Mammary epithelial cell (primary cell): ENCODE measurements at places on chromosomes 4 and X.
A peak's percentile ranks its signal among the peaks of the same experiment; 100 is the strongest.

- no peak for DNase-seq
These were observed 18.4 kb upstream of the FAM47E start for GRCh38 chr4:76233083-76233482.

GRCh38 chr4:188822698-188823097, 683.5 kb downstream of the TRIML1 start:
- peak; percentile 21 for DNase-seq

DNA sequence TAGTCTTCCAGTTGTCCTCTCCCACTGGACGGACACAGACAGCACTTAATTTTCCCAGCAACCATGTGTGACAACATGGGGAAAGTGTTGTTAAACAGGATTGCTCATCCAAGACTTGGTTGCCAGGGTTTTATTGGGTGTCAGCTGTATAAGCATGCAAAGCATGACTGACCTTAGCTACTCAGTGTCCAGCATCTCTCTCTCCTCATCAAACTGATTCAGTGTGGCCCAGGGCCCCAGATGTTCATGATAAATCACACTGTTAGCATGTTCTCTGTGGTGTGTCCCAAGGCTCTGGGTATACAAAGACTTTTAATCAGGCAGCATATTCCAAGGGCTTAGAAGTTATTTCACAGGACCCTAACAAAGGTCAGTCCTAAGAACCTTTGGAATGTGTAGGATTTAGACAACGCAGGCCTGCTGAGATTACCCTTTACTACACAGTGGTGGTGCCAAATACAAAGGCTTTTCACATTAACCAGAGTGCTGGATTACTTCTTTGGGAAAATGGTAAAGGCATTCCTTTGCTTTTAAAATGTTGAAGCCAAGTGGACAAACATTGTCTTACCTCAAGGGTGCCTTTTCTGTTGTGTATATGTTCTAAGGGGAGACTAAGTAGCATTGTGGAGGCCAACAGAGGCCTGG, 213.3 kb downstream of the GLUD2 start:
- no peak for DNase-seq

- DNase-seq: no peak
These were observed 42.1 kb upstream of the ANKRD50 start for GRCh38 chr4:124754681-124755080.

GRCh38 chr4:87839592-87839946, 6.8 kb downstream of the MEPE start:
- DNase-seq: no peak

DNA sequence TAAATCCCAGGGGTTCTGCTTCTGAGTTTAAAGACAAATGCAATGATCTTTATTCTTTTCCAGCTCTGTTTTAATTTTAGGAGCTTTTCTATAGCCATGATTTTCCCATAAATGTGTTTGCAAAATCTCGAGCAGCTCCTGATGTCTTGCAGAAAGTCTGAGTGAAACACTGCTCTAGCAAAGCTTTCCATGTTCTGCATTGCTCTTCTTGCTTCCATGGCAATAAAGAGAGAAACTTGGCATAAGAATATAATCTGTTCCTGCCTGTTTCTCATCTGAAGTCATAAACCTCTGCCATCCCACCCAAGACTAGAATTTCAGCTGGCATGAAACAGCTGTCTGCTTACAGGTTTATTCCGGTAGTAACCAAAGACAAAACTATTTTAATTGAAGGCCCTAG, 254.5 kb downstream of the SPRY1 start:
- peak; percentile 55 for DNase-seq

DNA sequence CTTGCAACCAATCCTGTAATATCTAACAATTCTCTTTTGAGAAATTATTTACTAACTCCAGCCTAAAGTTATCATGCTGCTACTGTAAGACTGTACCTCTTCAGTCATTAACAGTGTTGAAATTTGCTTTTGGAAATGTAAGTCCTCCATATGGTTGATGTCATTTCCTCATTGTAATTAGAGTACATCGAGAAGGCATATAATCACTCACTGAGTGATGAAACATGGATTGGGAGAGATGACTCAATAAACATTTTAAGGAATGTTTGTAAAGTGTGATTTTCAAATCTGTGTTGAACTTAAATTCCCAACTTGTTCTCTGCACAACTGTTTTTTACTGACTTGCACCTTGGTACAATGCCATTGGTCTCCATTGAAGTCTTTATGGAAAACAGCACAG, 61.2 kb downstream of the HMGB2 start:
- DNase-seq: peak; percentile 25

- no peak for DNase-seq
These were observed 55.7 kb downstream of the GRID2 start for GRCh38 chr4:92359491-92359890.

- DNase-seq: no peak
These were observed 6.5 kb downstream of the UGT2B17 start for GRCh38 chr4:68569466-68570121.

GRCh38 chr4:176156656-176157055, 38.7 kb downstream of the SPATA4 start:
- no peak for DNase-seq

DNA sequence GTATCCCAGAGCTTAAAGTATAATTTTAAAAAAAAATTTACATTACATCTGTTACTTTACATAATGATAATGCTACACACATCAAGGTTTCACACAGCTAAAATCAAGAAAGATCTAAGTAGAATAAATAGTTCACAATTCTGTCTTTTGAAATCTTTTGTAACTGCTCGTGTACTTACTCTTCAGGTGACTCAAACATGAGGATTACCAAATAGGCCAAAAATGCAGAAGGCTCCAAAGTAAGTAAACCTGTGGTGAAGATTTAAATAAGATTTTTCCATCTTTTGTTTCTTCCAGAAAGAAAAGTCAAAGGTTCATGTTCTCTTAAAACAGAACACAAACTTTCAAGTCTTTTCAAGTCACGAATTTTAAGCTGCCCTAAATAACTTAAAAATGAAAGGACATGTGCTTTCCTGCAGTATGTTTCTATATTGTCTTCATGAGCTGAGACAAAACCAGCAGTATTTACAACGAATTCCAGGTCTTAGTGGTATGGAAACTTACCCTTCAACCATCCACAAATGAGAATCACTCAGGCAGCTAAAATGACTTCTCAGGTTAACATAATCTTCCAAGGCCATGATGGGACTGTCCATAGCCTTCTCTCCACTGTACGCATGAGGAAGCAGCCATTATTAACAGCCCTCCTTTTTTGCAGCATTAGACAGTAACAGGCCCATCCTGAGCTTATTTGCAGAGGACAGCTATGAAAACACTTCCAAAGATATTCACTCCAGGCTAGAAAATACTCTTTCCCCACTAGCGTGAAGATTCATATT, 172.8 kb upstream of the EDNRA start:
- DNase-seq: peak; percentile 10

DNA sequence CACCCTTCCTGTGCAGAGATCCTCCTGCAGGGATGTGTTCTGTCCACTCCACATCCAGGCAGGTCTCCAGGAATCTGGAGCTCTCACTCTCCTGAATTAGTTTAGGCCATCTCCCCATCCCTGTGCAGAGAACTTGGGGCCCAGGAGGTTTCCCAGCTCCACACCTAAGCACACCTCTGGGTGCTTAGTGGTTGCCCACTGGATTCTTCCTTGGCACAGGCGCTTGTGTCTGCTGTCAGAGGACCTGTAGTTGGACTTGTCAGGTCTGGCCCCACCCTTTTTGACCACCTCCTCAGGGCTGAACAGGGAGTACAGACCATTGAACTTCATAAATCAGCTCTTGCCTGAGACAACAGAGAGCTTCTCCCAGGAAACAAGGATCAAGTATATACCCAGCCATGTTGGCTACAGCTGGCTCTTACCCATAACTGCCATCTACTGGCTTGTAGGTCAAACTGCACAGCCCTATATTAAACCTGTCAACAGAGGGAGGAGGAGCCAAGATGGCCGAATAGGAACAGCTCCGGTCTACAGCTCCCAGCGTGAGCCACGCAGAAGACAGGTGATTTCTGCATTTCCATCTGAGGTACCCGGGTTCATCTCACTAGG, 275.5 kb downstream of the PPARGC1A start:
- peak; percentile 0 for DNase-seq

DNA sequence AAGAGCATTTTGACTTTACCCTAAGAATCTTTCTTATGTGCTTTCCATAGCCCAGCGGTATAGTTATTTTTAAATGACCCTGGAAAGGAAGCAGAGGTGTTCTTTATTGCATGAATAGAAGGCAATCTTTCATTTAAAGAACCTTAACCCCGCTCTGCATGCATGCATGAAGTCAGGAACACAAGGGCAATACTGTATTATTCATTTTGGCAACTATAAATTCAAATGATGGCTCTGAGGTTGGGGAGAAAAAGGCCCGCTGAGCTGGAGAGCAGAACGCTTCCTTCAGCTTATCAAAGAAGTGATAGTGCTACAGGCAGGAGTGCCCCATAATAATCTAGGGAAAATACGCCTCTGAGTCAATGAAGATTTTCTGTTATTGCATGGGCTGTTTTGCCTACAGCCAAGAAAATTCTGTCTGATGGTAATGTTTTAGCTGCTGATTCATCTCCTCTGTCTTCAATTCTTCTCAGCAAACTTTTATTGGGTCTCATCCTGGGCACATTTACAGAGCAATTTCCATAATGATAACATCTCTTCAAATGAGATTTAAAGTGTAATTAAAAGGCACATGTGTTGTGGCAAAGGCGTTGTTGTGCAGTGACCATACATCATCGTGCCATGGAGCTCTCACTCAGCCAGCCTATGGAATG, 452.2 kb upstream of the FTHL17 start:
- no peak for DNase-seq

GRCh38 chr4:145623831-145624230, 4.6 kb downstream of the MMAA start:
- DNase-seq: peak; percentile 49

DNA sequence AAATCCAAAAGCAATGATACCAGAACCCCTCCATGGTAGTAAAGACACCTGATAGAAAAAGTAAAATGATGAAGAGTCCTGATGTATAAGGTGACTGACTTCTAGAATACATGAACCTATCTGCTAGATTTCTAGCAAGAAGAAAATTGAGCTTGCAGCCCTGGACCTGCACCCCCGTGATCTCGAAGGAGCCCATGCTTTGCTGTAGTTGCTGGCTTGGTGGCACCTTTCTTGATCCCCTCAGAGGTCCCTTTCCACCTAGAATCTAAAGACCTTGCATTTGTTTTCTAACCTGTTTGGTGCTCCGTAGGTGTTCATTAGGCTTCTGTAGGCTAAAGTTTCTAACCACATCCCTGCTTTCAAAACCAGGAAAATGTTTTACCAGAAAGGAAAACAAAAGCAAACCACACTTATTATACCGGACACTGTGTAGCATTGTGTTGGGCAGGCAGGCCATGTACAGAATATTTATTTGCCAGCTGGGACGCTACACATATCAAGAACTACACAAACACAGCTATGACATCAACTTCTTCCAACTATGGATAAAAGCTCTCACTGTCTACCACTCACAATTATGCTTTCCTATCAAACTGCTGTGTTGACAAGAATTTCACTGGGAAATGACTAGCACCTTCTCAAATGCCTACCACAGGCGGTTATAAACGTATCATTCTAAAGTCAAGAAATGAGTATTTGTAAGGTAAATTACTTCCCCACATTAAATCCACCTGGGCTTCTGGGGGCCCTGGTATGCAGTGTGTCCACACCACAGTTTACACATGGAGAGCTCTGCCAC, 316.2 kb downstream of the UNC5C start:
- DNase-seq: peak; percentile 29

DNA sequence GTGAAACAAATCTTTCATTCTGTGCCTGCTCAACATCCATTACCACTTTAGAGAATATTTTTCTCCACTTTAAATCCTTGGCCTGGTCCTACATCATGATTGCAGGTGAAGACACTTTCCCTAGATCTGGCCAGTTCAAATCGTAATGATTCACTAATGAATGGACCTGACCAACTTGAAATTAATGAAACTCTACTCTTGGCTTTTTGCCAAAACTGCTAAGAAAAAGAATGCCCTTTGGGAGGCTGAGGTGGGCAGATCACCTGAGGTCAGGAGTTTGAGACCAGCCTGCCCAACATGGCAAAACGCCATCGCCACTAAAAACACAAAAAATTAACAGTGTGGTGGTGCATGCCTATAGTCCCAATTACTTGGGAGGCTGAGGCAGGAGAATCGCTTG, 1082.6 kb upstream of the LCORL start:
- no peak for DNase-seq

- DNase-seq: no peak
These were observed 161.3 kb upstream of the PSAPL1 start for GRCh38 chr4:7595934-7596461.

DNA sequence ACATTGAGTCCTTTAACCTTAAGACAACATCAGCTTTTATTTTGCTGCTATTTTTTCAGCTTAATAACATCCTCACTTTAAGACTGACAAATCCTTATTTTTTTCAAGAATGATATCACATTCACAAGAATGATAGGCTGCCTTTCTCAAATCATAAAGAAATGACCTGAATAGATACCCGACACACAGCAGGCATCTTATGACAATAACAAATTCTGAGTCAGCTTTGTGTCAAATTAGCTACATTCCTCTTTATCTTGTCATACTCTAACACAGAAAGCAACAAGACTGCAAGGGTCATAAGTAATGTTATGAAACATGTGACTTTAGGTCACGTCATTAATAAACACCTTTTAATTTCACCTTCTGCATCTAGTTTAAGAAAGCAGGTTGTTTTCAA, 2387.6 kb downstream of the PCDH7 start:
- no peak for DNase-seq

DNA sequence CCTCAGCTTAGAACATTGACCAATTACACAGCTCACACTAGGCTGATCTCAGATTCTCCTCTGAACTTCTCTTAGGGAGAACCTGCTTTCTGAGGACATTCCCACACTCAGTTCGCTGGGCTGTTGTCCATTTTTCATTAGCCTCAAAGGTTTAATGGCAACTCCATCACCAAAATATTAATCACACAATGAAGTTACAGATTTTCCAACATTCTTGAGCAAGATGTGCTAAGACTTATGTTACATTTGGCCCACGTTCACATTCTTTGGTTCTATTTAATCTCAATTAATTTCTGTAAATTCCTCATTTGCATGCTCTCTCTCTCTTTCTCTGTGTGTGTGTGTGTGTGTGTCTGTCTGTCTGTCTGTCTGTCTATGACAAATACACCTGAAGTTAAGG, 82.3 kb upstream of the EDNRA start:
- no peak for DNase-seq

DNA sequence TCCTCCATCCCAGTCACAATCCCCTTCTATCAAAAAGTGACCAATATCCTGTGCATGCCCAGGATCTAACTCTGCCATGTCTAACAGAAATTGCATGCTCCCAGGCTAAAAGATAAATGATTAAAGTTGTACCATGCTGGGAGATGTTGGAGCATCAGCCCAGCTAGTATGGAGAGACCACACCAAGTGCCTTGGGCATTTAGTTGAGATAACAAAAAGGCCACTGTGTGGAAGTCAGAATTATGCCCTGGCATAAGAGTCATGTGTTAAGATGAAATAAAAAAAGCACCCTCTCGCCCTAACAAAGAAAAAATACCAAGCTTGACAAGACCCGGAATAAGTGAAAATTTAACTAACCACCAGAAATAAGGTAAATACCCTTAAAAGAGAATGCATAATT, 155.9 kb upstream of the CENPE start:
- no peak for DNase-seq

GRCh38 chr4:174120446-174121295, 162.8 kb downstream of the FBXO8 start:
- DNase-seq: peak; percentile 50
